HS-27A (cell line): ENCODE measurements at places on chromosomes 4 and X.
A peak's percentile ranks its signal among the peaks of the same experiment; 100 is the strongest.

- no peak for DNase-seq
These were observed 243.4 kb upstream of the GRID2 start for GRCh38 chr4:92060333-92060732.

GRCh38 chr4:3368841-3369760, 72.7 kb upstream of the HGFAC start:
- DNase-seq: no peak

DNA sequence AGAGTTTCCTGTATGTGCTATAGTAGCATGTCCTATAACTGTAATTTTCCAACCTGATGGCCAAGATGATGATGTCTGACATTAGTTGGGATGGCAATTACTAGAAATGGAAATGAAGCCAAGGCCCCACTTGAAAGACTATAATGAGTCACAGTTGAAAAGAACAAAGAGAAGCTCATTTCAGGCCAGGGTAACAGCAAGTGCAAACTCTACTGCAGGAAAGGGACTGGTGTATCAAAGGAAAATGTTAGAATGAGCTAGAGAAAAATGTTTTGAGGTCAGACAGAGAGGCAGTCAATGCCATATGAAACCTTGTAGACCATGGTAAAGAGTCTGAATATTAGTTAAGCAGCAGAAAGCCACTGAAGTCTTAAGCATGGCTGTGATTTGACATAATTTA, 146.2 kb upstream of the SH3RF1 start:
- DNase-seq: no peak

DNA sequence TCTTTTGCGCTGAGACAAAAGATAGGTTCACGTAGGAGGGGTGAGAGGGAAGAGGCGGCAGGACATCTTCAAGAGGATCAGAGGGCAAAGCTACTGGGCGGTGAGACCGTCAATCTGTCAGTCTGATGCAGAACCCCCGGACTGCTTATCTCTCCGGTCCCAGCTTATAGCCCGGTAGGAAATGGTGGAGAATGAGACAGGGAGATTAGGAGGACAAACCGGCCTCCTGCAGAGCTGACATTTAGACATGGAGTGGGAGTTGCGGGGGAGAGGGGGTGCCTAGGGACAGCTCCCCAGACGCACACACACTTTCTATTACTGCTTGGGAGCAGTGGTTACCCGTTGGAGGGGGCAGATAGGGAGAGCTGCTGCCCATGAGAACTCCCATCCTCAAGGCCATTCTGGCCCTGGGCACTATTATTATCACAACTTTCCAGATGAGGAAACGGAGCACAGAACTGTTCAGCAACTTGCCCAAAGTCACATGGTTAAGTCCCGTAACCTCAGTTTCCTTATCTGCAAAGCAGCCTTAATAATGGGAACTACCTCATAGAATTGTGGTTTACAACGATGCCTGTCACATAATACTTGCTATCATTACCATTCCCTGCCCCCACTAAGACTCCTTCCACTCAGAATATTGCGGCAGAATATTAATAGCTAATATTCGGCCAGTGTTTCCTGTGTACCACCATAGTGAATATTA, 1.1 kb upstream of the HDAC6 start:
- DNase-seq: no peak

GRCh38 chrX:29215251-29215650, 628.0 kb downstream of the IL1RAPL1 start:
- no peak for DNase-seq

DNA sequence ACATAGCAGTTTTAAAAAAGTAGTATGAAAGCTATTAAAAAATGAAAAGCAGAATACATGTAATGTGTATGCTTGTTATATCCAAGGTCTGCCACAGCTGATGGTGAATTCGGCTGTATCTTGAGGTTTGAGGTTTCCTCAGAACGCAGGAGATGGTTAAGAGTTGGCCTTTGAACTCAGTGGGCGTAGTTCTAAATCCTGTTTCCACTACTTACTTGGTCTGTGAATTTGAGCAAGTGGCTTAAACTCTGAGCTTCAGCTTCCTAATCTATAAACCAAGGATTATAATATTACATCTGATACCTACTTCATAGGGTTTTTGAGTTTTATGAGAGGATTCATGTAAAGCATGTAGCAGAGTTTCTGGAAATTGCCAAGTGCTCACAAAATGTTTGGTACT, 125.2 kb downstream of the STIM2 start:
- no peak for DNase-seq

DNA sequence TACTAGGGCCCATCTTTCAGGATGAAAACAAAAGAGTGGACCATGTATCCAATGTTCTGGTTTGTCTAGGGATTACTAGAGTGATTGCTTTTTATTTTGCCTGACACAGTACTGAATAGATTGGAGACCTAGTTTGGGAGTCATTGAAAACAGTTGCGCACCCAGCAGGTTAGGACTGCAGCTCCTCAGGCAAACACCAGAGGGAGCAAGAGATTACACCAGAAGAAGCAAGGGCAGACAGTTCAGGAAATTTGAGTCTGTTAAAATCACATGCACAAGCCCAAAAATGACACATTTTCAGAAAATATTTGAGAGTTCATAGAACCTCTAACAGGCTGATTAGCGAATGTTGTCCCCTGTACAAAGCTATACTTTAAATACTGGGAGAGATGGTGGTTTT, 55.6 kb downstream of the CYLC1 start:
- no peak for DNase-seq

DNA sequence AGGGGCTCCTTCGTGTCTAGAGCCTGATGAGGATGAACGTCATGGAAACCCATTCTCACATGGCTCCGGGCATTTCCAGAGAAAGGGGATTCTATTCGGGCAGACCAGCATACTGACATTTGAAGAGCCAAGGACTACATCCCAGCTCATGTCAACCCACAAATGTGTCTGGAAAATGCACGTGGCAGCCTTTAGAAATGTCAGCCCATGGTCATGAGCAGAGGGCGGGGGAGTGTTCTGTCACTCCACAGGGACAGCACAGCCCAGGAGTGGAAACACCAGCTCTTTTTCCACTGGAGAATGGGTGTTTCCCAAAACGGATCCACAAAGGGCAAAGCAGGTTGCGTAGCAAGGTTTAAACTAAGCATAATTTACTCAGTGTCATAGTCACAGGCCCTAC, 207.0 kb downstream of the BCOR start:
- no peak for DNase-seq

- no peak for DNase-seq
These were observed 849.6 kb upstream of the POU3F4 start for GRCh38 chrX:82658492-82658891.

GRCh38 chrX:136344320-136344719, 43.6 kb downstream of the ADGRG4 start:
- DNase-seq: no peak

DNA sequence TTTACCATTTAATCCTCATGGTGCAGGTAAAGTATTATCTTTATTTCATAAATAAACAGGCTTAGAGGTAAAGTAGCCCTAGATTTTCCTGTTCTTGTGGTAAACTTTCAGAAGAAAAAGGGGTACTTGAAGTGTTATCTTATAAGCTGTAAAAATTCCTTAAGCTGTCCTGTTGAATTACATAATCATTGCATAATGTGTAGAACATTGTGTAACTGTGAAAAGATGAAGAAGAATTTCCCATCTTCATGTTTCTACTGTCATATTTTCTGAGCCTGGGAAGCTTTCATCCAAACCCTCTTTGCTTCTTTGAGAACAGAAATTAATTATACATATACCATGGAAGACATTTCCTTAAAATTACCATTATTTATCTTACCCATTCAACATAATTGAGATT, 90.5 kb downstream of the ELOVL6 start:
- DNase-seq: no peak

GRCh38 chr4:1048773-1049590, 37.6 kb downstream of the FGFRL1 start:
- no peak for DNase-seq

- peak; percentile 23 for DNase-seq
These were observed 400.8 kb upstream of the SLIT2 start for GRCh38 chr4:19850909-19851308.

GRCh38 chr4:164350061-164350460, 403.9 kb upstream of the SMIM31 start:
- DNase-seq: no peak

DNA sequence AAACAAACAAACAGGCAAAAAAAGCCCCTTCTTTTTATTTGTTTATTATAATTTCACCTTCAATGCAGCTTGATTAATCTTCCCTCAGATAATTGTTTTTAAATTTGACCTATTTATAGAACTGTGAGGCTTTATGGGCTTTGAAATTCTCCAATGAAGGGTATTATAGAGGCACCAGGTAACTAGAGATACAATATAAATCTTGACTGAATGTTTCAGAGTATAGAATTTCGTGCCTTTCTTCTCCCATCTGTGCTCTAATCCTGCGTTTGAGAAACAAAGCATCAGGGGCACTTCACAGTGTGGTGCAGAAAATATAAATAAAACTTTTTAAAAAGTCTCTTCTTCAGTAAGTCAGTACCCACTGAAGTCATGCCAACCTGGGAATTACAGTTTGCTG, 120.9 kb downstream of the ANKRD50 start:
- DNase-seq: no peak

DNA sequence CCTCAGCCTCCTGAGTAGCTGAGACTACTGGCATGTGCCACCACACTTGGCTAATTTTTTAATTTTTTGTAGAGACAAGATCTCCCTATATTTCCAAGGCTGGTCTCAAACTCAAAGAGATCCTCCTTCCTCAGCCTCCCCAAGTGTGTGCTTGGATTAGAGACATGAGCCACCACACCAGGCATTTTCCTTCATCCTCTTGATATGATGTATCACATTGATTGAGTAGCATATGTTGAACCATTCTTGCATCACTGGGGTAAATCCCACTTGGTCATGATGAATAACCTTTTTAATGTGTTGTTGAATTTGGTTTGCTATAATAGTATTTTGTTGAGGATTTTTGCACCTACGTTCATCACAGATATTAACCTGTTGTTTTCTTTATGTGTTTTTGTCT, 24.2 kb upstream of the PPM1K start:
- no peak for DNase-seq

- DNase-seq: no peak
These were observed 174.8 kb downstream of the HHIP start for GRCh38 chr4:144820728-144821085.

DNA sequence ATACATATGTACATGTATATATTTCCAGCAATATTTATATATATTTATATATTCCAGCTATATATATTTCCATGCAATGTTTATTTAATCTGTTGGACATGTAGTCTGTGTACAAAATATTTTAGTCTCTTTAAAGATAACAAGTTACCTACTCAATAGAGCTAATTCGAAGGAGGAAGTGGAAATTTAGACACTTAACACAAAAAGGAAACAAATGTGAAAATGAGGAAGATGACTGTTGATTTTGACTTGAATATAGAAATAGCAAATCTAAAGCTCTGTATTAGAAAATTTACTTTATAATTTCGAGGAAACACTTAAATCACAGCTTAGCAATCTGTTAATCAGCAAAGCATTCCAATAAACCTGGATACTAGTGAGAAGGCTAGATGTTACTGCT, 1064.4 kb downstream of the PCDH7 start:
- no peak for DNase-seq

DNA sequence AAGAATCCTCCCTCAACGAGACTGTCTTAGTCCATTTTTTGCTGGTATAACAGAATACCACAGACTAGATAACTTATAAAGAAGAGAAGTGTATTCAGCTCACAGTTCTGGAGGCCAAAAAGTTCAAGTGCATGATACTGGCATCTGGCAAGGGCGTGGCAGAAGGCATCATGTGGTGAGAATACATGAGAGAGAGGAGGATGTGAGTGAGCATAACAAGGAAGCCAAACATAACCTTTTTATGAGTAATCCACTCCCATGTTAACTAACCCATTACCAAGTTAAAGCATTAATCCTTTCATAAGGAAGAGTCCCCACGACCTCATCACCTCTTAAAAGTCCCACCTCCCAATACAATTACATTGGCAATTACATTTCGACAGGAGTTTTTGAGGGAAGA, 504.6 kb downstream of the IQCM start:
- peak; percentile 33 for DNase-seq

- no peak for DNase-seq
These were observed 12.1 kb downstream of the PJA1 start for GRCh38 chrX:69153060-69153730.

- no peak for DNase-seq
These were observed 15.9 kb downstream of the TMEM184C start for GRCh38 chr4:147633113-147633512.

DNA sequence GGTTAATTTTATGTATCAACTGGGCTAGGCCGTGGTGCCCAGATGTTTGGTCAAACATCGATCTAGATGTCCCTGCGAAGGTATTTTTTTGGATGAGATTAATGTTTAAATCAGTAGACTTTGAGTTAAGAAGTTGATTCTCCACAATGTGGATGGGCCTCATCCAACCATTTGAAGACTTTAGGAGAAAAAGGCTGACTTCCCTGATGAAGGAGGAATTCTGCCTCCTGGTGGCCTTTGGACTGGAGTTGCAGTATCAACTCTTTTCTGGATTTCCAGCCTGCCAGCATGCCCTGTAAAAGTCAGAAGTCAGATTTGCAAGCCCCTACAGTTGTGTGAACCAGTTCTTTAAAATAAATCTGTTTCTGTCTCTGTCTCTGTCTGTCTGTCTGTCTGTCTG, 91.4 kb downstream of the STK32B start:
- no peak for DNase-seq

- DNase-seq: no peak
These were observed 4.8 kb downstream of the PROM1 start for GRCh38 chr4:16079046-16079445.

DNA sequence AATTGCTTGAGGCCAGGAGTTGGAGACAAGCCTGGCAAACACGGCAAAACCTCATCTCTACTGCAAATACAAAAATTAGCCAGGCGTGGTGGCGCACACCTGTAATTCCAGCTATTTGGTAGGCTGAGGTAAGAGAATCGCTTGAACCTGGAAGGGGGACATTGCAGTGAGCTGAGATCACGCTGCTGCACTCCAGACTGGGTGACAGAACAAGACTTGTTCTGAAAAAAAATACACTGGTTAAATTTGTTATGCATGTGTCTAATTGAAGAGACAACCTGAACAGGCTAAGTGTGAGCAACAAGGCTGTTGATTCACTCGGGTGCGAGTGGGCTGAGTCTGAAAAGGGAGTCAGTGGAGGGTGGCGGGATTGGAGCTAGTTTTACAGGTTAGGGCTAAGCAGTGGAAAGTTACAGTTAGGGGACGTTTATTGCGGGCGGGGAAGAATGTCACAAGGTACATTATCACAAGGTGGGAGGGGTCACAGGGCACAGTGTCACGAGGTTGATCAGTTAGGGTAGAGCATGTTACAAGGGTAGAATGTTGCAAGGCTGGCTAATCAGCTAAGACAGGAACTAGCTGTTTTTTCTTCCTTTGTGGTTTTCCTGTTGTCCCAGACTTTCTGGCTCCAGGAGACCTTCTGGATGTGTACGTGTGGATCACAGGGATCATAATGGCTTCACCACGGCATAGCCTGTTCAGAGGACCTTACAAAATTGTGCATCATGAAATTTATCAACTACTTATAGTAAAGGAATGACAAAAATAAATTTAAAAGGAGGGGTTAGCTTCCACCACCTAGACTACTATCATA, 115.8 kb downstream of the NAA11 start:
- DNase-seq: no peak

GRCh38 chr4:18398661-18399060, 377.1 kb upstream of the LCORL start:
- no peak for DNase-seq

GRCh38 chr4:80903020-80903419, 127.5 kb upstream of the BMP3 start:
- DNase-seq: no peak

GRCh38 chr4:143391895-143392294, 55.2 kb downstream of the GAB1 start:
- DNase-seq: no peak
